ENCODE measurements at places on chromosomes 5 and 9. TPM values are rescaled to one million over a fixed set of nuclear protein-coding genes. Genes with fewer than 3 reads are reported as not detected.

Gene SLC25A2
- total RNA-seq, result not detected

Gene LCN1
- 0.26 TPM for total RNA-seq

Gene ANXA2R
- 3.0 TPM for total RNA-seq

Gene NUDT2
- total RNA-seq, result 23.9 TPM

Gene AQP3
- 28.3 TPM for total RNA-seq

Gene CNTNAP3
- total RNA-seq, result 8.0 TPM

Gene PPP3R2
- not detected for total RNA-seq

Gene PHYHD1
- 0.20 TPM for total RNA-seq

Gene ZFP37
- 1.4 TPM for total RNA-seq

Gene TMEM174
- total RNA-seq, result not detected

Gene SSNA1
- total RNA-seq, result 157 TPM

Gene ORM2
- total RNA-seq, result not detected

Gene PLAC8L1
- total RNA-seq, result not detected

Gene ENC1
- 4.4 TPM for total RNA-seq

Gene TAF11L10
- total RNA-seq, result not detected

Gene PCDHGC3
- total RNA-seq, result 5.4 TPM

Gene GABRA6
- total RNA-seq, result not detected

Gene FOXD4
- total RNA-seq, result 0.13 TPM

Gene FRMD3
- total RNA-seq, result 5.4 TPM

Gene SPATA31E1
- total RNA-seq, result 0.01 TPM

Gene SPATA31A3
- total RNA-seq, result not detected

Gene ADAM19
- 10.6 TPM for total RNA-seq

Gene PCDHB15
- 0.13 TPM for total RNA-seq

Data from A549 treated with AZD2906 at 1 μM for 4 hours (cell line).